ENCODE measurements at places on chromosomes 2 and 18. TPM values are rescaled to one million over a fixed set of nuclear protein-coding genes. Genes with fewer than 3 reads are reported as not detected.

Gene AOX1
- 31.0 TPM for total RNA-seq

Gene ILKAP
- 43.8 TPM for total RNA-seq

GRCh38 chr2:96320728-96321622 is 4.1 kb upstream of the ITPRIPL1 start:
- peak; percentile 59 for DNase-seq

DNA sequence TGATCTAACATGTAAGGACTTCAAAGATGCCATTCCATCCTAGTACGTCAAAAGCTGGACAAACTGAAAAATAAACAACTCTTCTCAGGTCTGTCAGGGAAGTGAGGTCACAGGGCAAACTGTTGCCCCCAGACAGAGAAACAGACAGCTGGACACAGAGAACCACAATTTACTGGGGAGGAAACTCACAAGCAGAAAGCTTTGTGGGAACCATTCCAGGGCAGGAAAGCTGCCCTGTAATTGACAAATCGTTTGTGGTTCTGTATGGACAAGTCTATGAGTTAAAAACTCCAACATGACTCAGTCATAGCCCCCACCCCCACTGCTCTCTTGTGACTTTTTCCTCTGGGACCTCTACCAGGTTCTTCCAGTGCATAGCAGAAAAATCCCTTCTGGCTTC is 28.4 kb downstream of the MCEE start:
- DNase-seq = no peak

GRCh38 chr2:191598296-191598695 is 79.6 kb upstream of the NABP1 start:
- no peak for DNase-seq

All from Peyer's patch (tissue), 4 donors.